GM20000 (cell line): ENCODE measurements at places on chromosomes 11 and 22.
A peak's percentile ranks its signal among the peaks of the same experiment; 100 is the strongest.

DNA sequence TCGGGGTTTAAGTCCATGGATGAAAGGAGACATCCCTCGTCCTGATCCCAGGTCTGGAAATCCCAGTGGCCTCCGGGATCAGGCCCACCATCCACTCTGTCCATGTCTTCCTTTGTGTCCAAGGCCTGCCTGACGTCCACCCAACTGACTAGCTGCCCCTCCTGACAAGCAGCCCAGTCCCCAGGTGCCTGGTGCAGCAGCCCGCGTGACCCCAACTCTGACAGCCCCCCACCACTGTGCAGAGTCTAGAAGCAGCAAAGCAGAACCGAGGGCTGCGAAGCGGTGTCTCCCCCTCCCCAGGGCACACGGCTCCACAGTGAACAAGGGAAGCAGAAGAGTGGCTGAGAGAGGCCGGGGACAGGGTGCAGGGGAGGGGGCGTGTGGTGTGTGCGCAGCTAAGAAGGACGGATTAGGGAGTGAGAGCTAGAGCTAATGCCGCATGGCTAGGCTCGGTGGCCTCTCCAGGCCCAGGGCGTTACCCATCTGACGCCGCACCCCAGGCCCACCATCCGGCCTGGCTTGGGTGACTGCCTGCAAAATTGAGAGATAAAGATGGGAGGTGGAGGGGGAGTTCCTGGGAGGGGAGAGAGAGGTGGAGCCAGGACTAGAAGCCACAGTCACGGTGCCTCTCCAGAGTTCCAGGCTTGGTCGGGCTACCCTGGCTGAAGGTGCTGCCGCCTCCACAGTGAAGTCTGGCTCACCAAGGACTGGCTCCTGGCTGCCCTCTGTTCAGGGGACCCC lies 16.6 kb upstream of the BAIAP2L2 start:
- no peak for DNase-seq

GRCh38 chr11:116871248-116871647 lies 33.8 kb upstream of the APOA1 start:
- DNase-seq: no peak

DNA sequence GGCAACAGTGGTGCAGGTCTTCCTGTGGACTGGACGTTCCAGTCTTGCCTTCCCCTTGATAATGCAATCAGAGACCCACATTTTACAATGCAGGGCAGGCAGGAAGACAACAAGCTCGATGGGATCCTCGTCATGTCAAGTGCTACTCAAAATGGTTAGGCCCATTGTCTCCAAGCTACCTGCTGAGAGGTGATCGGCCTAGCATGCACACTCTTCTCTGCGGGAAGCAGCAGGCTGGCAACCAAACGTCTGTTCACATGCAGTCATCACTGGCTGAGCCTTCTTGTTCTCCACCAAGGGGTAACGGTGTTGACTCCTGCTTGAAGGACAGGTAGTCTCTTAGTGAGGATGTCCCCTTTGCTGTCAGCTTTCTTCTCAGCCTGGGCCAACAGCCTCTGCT lies 25.5 kb upstream of the CD82 start:
- DNase-seq: no peak

GRCh38 chr11:68621826-68622225 lies 62.5 kb upstream of the GAL start:
- DNase-seq: no peak

- DNase-seq: peak; percentile 37
Measured at GRCh38 chr11:9280655-9281301, 15.6 kb upstream of the DENND5A start.

DNA sequence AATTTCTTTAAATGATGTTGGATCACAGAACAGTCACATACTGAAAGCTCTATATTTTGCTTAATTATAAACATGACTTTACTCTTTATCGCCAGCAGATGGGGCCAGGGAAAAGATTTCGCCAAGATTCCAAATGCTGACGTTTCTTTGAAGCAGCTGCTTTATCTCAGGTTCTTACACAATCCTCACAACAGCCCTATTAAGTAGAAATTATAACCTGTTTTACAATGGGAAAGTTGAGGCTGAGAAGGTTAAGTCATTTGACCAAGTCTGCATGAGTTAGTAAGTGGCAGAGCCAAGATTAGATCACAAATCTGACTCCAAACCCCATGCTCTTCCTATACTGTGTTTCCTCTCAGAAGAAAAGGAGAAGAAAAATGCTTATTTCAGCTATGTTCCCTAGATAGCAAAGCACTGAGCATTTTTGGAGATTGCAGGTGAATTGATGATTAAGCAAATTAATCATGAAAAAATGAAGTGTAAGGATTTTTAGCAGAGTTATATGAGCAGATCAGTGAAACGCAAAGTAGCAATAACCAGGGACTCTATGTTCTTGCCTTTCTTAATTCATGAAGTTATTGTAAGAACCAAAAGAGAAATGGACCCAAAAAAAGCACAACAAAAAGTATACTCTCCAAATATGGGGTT lies 79.0 kb downstream of the AASDHPPT start:
- peak; percentile 13 for DNase-seq

DNA sequence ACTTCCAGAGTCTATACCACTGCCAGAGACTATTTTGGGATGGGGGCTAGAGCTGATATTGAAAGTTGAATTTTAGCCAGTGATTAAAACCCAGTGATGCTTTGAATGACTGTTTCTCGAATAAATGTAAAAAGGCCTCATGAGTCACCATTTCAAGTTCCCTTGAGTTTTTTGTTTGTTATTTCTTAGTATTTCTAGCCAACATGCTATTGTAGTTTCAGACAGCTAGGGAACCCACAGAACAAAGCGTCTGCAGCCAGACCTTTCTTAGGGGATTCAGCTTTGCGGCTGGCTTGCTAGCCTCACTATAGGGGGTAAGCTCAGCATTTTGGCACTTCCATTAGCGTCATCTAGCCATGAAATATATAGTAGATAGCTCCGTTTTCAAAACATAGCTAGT lies 66.5 kb downstream of the DBX1 start:
- no peak for DNase-seq

- DNase-seq: peak; percentile 56
Measured at GRCh38 chr11:45209891-45210699, 63.7 kb downstream of the PRDM11 start.

- no peak for DNase-seq
Measured at GRCh38 chr11:119832202-119832935, 103.4 kb upstream of the NECTIN1 start.

- DNase-seq: no peak
Measured at GRCh38 chr11:90947930-90948329, 725.1 kb upstream of the CHORDC1 start.

GRCh38 chr11:9820260-9820659 lies 156.4 kb downstream of the SWAP70 start:
- DNase-seq: no peak

DNA sequence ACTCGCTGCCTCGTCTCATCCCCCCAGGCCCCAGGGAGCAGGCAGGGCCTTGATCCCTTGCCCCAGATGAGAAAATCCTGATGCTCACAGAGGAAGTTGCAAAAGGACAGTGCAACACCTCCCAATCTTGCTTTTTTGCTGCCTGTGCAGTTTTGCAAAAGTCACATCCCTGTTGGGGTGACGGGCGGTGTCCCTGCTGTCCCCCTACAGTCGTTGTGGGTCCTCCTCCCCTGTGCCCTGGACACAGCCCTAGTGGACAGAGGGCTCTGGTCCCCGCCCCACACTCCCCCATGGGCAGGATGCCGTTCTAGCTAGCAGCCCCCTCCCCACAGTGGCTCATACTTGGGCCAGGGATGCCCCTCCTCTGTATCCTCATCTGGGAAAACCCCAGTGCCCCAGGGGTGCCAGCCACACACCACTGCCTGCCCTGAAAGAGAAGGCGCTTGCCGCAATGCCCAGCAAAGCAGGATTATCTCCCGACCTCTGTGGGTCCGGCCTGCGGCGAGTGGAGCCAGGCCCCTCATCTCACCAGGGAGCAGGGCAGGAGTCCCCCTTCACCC lies 18.4 kb upstream of the CTSD start:
- DNase-seq: no peak

DNA sequence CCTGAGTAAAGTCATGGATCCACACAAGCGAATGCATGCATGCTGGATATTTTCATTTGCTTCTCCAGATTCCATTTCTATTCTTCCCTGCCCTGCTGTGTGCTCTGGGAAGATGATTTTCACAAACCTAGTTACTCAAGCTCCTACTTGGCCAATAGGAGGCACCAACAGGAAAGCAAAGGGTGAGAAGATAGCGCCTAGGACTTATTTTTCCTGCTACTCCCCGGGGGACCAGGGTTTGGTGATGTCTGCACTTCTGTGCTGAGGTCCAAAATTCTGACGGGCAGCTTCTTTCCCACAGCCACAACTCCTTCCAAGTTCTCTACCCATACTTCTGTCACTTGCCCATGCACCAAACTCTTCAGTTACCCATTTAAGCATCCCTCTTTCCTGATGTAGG lies 509.3 kb upstream of the TENM4 start:
- no peak for DNase-seq

- no peak for DNase-seq
Measured at GRCh38 chr11:15289723-15290122, 175.0 kb downstream of the INSC start.

GRCh38 chr11:95054356-95054755 lies 5.1 kb downstream of the KDM4F start:
- no peak for DNase-seq

- no peak for DNase-seq
Measured at GRCh38 chr11:109728056-109728455, 306.1 kb downstream of the C11orf87 start.

DNA sequence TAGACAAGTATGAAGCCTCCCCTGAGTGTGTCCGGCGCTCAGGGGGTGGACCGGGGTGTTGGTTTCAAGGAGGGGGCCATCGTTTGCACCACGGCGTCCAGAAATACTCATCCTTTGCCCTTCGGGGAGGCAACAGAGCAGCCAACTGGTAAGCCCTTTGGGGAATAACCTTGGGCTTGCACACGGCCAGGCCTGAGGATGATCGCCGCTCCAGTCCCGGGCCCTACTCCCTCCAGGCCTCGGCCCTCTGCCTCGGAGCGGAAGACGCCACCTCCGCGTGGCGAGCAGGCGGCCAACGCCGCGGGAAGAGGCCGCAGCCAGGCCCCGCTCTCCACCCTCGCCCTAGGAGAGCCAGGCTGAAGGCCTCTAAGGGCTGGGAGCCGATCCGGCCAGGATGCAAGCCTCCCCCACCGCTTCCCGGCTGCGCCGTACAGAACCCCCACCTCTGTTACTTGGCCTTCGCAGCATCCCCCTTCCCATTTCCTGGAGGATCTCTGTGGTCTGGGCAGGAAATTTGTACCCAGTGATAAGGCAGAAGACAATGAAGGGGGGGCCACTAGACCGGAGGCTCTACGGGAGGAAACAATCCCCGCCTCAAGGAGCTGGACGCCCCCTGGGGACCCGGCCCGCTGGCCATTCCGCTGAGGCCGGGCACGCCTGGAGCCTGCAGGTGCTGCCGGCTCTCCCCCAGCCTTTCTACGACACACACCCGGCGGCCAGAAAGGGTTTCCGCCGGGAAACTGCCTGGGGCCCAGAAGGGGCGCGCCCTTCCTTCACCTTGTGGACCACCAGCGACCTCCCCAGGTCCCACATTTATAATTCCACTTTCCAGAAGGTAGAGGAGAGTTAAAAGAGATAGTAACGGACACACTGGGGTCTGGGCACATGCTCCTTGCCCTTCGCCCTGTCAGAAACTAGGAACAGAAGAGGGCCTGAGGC lies 2.6 kb downstream of the ESAM start:
- peak; percentile 60 for DNase-seq

GRCh38 chr22:45548991-45549761 lies 46.5 kb downstream of the FBLN1 start:
- no peak for DNase-seq

DNA sequence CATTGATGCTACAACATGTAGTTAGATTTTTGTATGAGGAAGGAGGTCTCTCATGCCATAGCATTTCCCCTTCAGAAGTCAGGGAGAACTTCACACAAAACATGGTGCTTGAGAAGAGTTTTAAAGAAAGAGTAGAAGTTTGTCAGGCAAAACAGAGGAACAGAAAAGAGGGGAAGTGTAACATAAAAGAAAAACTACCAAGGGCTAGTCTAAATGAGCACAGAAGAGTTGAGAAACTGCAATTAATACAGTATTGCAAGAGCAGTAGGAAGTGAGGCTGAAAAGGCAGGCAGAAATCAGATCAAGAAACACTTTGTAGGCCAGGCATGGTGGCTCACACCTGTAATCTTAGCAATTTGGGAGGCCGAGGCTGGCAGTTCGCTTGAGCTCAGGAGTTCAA lies 61.0 kb downstream of the FAM168A start:
- no peak for DNase-seq

DNA sequence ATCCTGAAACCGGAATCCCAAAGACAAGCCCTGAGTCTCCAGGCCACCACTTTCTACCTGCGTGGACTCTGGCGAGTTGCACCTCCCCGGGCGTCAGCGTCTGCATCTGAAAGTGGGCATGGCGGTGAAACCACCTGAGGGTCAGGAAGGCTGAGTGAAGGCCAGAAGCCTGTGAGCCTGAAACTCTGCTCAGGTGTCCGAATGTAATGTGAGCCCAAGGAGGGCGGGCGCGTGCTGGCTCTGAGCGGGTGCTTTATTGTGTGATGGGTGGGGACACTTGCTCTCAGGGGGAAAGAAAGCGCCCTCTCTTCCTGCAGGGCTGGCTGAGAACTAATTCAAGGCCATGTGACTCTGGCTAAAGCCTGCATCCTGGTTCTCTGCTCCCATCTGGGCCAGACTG lies 135.6 kb downstream of the ST3GAL4 start:
- DNase-seq: no peak

- no peak for DNase-seq
Measured at GRCh38 chr22:46574993-46575910, 37.8 kb upstream of the CELSR1 start.

DNA sequence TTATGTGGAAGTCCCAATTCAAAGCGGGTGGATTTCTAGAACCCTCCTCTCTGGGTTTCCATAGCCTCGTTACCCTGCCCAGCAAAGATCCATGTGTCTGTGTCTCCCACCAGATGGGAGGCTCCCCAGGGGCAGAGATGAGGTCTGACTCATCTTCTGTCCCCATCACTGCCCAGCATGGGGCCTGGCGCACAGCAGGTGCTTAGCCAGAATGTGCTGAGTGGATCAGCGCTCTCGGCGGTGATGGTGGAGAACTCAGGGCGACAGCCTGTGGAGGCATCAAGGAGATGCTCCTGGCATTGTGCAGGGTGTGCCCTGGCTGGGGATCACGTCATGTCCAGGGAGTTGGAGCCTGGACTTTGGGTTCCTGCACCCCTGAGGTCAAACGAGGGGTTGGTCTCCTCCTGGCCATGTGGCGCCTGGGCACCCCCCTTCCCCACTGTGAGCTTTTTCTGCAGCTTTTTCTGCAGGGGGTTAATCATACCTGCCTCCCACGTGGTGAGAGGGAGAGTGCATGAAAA lies 46.1 kb upstream of the RFPL3 start:
- no peak for DNase-seq

DNA sequence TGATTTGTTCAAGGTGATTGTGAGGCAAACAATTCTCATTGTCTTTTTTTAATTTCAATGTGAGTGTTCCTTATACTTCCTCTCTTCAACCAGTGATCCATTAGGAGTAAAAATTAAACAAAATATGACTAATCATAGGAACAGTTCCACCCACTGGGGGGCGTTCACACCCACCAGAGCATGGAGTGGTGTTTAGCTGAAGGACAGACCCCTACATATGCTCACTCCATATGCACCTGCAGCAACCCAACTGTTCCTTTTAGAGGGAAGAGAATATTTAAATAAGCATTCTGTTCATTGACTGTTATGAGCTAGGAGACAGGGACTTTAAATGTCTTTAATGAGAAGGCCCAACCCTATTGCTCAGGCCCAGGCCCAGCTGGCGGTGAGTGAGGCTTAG lies 78.7 kb upstream of the DRD2 start:
- DNase-seq: no peak
